ENCODE measurements at places on chromosomes 13 and 19.

DNA sequence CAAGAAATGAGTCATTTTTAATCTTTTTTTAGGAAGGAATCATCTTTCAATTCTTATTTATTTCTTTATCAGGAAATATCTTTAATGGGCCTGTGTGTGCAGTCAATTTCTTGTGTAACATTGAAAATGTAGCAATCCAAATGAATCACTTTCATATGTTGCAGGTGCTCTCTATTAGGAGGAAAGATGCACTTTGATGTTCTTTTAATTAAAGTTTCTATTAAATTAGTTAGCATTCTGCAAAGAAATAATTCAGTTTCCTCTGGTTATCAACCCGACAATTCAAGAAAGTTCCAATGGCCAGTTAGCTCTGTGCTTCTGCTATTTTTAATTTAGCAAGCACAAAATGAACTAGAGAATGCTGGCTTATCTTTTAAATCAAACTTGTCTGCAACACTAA, 212.0 kb downstream of the PCDH17 start:
- H3K27ac ChIP-seq: no peak overlapping the region
- no peaks in the 10 kb centered on the region for H3K27me3 ChIP-seq
- no peak overlapping the region for H3K4me3 ChIP-seq
- DNase-seq: no peak
- no peaks in the 10 kb centered on the region for H3K4me1 ChIP-seq
- no peaks in the 10 kb centered on the region for H3K36me3 ChIP-seq

GRCh38 chr19:35585848-35586247, at the start of gene PMIS2:
PMIS2 (plus strand) TSS chr19:35586173; CDS start chr19:35586260, 87 bp downstream.
- H3K36me3 ChIP-seq: no peaks in the 10 kb centered on the region
- H3K27ac ChIP-seq: no peak within 1 kb of the TSS
- H3K27me3 ChIP-seq: peaks cover 6% of the 10 kb centered on the region
- H3K4me3 ChIP-seq: no peak within 1 kb of the TSS

DNA sequence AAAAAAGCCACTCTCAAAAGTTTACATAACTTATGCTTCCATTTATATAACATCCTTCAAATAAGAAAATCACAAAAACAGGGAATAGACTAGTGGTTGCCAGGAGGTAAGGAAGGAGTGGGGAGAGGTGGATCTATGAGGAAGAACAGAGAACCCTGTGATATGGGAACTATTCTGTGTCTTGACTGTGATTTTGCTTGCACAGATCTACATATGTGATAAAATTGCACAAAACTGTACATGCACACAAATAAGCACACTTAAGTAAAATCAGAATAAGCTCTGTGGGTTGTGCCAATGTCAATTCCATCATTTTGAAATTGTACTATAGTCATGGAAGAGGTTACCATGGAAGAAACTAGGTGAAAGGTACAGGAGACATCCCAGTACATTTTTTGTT, 121.6 kb upstream of the SGCG start:
- no peak overlapping the region for H3K27ac ChIP-seq
- no peaks in the 10 kb centered on the region for H3K4me1 ChIP-seq
- no peak overlapping the region for H3K4me3 ChIP-seq
- no peaks in the 10 kb centered on the region for H3K27me3 ChIP-seq
- DNase-seq: no peak

- H3K27ac ChIP-seq: no peak overlapping the region
- DNase-seq: peak; percentile 70
- H3K36me3 ChIP-seq: no peaks in the 10 kb centered on the region
- H3K27me3 ChIP-seq: no peaks in the 10 kb centered on the region
- no peak overlapping the region for H3K4me3 ChIP-seq
- no peaks in the 10 kb centered on the region for H3K4me1 ChIP-seq
Observed at GRCh38 chr19:41144403-41144802, 30.2 kb downstream of the CYP2F1 start.

GRCh38 chr19:5996623-5997320, 18.8 kb upstream of the RANBP3 start:
- no peak overlapping the region for H3K4me3 ChIP-seq
- no peak overlapping the region for H3K27ac ChIP-seq
- no peaks in the 10 kb centered on the region for H3K4me1 ChIP-seq
- DNase-seq: no peak

Data from cardiac muscle cell (in vitro differentiated cells and primary cell).